ENCODE measurements at places on chromosomes 2 and 18.

DNA sequence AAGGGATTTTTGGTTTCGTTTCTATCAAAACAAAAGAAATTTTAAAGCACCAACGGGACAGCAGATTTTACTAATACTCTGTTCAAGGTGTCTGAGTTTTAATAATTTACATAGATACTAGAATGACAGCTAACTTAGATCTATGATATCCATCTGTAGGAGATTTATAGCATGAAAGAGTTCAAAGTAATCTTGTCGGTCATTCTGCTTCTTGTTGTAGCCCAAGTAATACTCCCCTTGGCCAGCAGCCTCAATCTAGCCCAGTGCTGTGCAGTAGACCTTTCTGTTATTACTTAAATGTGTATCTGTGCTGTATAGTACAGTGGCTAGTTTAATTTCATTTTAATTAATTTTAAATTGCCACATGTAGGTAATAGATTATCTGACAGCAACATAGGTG, 44.7 kb downstream of the ANKRD12 start:
- no peak for DNase-seq

- no peak for DNase-seq
Measured at GRCh38 chr2:3637692-3638455, 20.1 kb upstream of the ALLC start.

- DNase-seq, result no peak
Measured at GRCh38 chr2:230268606-230269243, 43.2 kb downstream of the SP140 start.

GRCh38 chr2:218981881-218982585, 3.0 kb downstream of the FEV start:
- no peak for DNase-seq

- peak; percentile 61 for DNase-seq
Measured at GRCh38 chr2:68766376-68766845, 31.8 kb downstream of the ARHGAP25 start.

DNA sequence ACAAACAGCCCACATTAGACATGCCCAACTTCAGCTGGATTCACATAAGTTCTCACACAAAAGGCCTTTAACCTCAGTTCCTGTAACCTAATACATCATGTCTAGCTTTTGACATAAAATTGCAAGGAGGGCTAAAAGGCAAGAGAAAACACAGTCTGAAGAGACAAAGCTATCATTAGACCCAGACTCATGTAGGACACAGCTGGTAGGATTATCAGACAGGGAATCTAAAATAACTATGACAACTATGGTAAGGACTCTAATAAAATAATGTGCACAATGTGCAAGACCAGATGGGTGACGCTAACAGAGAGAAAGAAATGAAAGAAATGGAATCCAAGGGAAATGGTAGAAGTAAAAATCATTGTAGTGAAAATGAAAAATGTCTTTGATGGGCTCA, 643.2 kb upstream of the RAB6C start:
- no peak for DNase-seq

DNA sequence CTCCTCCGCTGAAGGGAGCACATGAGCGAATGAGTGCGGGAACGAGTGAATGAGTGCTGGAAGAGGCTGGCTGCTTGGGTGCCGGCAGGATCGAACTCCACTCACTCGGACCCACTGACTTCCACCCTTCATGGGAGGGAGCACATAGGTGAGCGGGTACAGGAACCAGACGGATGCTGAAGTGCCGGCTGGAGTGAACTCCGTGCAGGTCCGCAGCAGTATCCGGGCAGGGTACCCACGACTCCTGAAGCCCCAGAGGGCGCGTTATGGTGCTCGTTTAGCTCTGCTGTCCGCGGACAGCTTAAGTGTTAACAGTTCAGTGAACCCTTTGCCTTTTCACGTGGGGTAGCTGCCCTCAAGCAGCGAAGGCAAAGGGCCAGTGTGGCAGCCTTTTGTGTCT, 23.2 kb downstream of the RPRM start:
- no peak for DNase-seq

- no peak for DNase-seq
Measured at GRCh38 chr2:85584857-85585780, 888 bp downstream of the VAMP5 start.

DNA sequence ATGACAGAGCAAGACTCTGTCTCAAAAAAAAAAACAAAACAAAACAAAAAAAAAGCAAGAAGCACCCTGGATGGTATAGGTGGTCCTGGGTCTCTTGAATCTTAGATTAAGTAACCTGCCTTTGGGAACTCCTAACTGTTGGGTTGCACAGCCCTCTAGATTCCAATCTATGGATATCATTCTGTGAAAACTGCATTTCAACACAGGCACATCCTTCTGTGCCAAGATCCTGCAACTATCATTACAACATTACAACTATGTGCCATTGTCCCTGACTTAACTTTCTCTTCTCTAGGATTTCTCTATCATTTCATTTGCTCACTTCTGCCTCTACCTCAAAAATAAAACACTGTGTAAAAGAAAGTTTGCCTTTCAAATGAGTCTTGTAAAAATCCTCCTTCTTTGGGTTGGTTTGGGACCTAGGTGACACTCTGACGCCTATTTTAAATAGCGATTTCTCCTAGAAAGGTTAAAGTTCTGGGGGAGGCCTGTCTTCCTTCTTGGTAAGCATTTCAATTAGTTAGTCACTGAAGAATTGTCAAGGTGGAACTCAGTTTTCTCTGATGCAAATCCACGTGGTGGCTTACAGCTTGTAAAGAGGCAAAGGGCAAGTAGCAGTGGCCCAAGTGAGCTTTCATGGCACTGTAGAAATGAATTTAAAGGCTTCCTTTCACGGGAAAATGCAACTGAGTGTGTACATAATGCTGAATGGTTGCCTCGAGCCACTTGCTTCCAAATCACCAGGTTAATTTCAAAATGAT, 9.2 kb downstream of the LGALSL start:
- DNase-seq, result no peak

- DNase-seq, result no peak
Measured at GRCh38 chr18:486929-487740, 13.4 kb downstream of the COLEC12 start.

- no peak for DNase-seq
Measured at GRCh38 chr2:15863089-15863488, 77.3 kb upstream of the MYCN start.

- no peak for DNase-seq
Measured at GRCh38 chr2:134181219-134181618, 72.7 kb upstream of the MGAT5 start.
